ENCODE measurements at places on chromosomes 6 and 20.

- no peak for DNase-seq
Measured at GRCh38 chr20:12391099-12391498, 473.4 kb downstream of the BTBD3 start.

DNA sequence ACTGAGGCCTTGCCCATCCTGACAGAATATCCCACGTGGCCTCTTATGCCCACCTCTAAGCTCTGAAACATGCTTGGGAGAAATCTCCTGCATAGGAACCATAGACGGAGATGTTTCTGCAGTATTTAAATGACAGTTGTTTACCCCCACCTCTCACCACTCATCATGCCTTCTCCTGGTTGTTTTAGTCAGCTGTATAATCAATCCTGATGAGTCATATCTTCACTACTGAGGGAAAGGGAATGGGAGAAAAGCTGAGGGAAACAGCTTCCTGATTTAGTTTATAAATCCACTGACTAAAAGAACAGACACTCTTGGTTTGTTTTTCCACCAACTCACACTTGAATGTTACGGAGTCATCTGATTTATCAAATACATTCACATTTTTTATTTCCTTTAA lies 113.2 kb upstream of the TENT5A start:
- DNase-seq, result no peak

DNA sequence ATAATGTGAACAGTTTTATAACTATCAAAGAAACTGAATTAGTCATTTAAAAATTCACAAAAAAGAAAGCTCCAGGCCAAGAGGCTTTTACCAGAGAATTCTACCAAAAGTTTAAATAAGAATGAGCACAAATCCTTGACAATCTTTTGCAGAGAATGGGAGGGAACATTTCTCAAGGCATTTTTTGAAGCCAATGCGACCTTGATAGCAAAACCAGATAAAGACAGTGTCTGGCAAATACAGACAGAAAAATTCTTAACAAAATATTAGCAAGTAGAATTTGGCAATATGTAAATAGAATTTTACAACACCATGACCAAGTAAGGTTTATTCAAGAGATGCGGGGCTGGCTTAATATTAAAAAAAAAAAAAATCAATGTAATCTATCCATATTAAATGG lies 41.7 kb downstream of the RNF24 start:
- DNase-seq, result no peak

GRCh38 chr6:29564875-29565274 lies 5.3 kb upstream of the UBD start:
- no peak for DNase-seq

- no peak for DNase-seq
Measured at GRCh38 chr6:147447835-147448611, 60.5 kb upstream of the SAMD5 start.

DNA sequence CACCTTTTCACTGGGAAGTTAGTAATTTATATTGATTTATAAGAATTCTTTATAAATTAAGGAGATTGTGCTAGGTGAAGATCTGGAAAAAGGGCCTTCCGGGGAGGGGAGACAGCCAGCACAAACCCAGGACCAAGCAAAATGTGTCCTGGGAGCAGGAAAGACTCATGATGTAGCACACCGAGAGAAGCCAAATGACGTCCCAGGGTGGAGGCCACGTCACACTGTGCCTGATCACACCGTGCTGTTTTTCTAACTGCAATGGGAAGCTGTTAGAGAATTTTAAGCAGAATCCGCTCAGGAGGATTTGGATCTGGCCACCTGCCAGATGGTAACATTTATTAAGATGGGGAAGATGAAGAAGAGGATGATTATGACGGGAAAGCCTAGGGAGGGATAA lies 72.7 kb upstream of the AKAP12 start:
- no peak for DNase-seq

GRCh38 chr20:14597206-14597715 lies 259.8 kb upstream of the FLRT3 start:
- no peak for DNase-seq

DNA sequence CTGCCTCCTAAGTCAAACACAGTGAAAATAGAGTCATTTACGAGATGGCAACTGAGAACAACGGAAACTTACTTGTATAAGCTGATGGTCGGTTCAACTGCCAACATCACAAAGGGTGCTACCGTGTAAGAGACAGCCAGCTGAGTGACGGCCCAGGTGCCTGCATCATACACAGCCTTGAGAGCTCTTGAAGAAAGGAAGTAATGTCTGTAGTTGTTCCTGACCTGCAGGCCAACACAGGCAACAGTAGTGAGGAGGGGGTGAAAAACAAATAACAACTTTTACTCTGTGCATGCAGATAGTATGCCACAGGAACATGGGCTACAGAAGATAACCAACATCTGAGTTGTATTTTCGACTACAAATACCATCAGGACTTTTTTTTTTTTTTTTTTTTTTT lies 102.7 kb downstream of the MBOAT1 start:
- DNase-seq, result no peak

- DNase-seq, result no peak
Measured at GRCh38 chr6:102918161-102918560, 1524.7 kb downstream of the GRIK2 start.

All from substantia nigra (tissue), 51 donors.